ENCODE measurements at places on chromosomes 12 and 14.

- DNase-seq = no peak
These were observed 175.4 kb upstream of the PZP start for GRCh38 chr12:9383585-9383984.

DNA sequence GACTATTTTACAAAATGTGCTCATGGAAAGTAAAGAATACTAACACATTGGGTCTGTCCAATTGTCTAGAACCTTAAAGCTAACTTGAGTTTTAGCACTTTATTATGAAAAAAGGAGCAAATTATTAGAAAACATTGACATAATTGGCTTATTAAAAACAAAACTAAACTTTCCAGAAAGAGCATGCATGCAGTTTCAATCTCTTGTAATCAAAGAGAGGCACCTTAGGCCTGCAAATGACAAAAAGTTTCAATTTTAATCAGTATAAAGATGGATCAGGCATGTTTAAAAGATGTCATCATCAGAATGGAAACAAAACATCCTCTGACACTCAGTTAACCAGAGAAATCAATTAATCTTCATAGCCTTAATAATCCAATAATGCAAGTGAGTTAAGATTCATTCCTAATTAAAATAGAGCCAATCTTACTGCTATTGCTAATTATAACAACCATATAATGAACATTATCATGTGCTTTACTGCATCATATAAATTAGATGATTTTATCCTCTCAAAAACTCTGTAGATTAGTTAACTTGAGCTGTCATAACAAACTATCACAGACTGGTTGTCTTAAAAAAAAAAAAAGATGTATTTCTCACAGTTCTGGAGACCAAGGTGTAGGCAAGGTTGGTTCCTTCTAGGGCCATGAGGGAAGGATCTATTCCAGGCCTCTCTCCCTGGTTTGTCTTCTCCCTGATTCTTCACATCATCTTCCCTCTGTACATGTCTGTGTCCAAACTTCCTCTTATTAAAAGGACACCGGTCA, 131.4 kb downstream of the RPAP3 start:
- DNase-seq = no peak

- no peak for DNase-seq
These were observed 89.9 kb upstream of the DCN start for GRCh38 chr12:91272461-91273063.

GRCh38 chr14:86788224-86788623, 1204.8 kb downstream of the GALC start:
- no peak for DNase-seq

- no peak for DNase-seq
These were observed 24.0 kb downstream of the FKBP11 start for GRCh38 chr12:48901278-48901677.

DNA sequence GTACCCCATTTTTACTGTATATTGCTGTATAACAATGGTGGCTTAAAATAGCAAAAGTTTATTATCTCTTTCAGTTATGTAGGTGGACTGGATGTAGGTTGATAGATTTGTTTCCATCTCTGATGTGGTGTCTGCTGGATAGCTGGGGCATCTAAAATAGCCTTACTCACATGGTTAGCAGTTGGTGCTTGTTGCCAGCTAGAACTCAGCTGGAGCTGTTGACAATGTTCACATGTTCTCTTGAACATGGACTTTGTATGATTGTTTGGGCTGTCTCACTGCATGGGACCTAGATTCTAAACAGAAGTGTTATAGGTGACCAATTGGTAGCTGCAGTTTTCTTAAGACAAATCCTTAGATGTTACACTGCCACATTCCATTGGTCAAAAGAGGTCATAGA, 126.9 kb downstream of the GPHN start:
- DNase-seq = no peak

DNA sequence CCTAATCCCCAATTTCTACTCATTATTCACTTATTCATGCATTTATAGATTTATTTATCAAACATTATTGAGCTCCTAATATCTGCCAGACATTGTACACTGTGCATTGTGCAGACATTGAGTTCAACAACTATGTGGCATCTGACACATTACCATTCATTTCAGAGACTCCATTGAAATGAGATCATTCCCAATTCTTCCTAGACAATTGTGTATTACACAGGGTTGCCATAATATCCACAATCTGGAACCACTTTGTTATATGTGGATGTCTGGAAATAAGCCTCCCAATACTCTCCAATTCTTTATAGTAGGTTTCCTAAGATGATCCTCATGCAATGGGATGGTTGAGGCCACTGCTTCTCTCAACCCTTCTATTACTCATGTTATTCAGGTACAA, 165.0 kb downstream of the OTOGL start:
- DNase-seq = no peak

GRCh38 chr12:92042791-92043531, 102.7 kb downstream of the BTG1 start:
- DNase-seq = no peak

DNA sequence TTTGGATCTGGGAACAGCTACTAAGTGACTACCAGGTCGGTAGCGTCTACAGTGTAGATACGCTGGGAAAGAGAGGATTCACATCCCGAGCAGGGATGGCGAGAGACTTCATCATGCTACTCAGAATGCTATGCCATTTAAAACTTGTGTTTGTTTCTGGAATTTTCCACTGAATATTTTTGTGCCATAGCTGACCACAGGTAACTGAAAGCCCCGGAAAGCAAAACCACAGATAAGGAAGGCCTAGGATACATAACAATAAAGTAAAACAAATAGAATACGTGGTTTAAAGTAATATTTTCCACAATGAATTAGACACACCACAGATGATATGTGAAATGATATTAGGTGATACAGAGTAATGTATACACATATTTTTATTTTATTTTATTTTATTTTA, 7.9 kb upstream of the HCAR1 start:
- no peak for DNase-seq

GRCh38 chr12:3149515-3150307, 72.5 kb downstream of the TSPAN9 start:
- DNase-seq = no peak

DNA sequence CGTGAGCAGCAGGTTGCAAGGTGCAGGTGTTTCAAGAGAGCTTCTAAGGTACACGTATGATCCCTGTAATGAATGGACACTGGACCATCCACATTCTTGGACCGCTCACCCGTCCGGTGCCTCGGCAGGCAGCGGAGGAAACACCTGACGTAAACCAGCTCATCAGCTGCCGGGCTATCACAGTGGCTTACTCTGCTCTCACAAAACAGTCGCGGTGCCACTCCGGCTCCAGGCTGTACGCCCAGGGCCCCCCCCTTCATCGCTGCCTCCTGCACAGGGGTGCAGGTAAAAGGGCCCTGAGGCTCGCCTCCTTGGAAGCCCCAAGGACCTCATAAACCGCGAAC, 436 bp downstream of the VPS33A start:
- DNase-seq = no peak

DNA sequence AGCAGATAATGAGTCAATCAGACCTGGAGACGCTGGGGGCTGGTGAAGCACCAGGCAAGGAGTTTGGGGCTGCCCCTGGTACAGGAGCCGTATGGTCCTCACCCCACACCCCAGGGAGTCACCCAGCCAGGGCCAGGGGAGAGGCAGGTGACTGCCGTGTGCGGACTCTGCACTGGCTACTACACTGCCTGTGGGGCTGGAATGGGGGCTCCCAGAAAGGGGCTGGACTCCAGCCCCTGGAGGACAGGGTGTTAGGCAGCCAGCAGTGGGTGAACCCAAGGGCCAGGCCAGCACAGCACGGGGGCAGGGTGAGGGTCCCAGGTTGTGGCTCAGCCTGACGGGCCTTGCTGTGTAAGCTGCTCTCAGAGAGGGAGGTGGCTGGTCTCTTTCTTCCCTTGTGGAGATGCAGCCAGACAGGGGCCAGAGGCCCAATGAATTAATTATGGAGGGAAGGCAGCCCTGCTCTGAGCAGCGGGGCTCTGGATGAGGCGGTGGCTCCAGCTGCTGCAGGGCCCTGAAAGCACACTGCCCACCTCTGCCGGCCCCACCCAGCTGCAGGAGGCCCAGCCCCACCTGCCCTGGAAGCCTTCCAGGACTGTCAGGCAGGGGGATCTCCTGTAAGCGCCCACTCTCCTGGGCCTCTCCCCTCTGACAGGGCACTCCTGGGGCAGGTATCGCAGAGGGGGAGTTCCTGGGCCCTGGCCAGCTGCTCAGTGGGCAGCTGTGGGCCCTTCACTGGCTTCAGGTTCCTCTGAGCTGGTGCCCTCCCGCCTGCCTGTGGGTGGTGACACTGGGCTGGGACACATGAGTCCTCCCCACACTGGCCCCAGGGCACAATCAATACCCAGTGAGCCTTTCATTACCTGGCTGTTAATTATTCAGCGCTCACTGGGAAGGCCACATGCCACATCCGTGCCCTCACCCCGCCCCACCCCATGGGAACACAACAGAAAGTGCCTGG, 142.5 kb upstream of the C14orf180 start:
- no peak for DNase-seq

GRCh38 chr14:104939666-104940410, 15.2 kb downstream of the PLD4 start:
- no peak for DNase-seq

DNA sequence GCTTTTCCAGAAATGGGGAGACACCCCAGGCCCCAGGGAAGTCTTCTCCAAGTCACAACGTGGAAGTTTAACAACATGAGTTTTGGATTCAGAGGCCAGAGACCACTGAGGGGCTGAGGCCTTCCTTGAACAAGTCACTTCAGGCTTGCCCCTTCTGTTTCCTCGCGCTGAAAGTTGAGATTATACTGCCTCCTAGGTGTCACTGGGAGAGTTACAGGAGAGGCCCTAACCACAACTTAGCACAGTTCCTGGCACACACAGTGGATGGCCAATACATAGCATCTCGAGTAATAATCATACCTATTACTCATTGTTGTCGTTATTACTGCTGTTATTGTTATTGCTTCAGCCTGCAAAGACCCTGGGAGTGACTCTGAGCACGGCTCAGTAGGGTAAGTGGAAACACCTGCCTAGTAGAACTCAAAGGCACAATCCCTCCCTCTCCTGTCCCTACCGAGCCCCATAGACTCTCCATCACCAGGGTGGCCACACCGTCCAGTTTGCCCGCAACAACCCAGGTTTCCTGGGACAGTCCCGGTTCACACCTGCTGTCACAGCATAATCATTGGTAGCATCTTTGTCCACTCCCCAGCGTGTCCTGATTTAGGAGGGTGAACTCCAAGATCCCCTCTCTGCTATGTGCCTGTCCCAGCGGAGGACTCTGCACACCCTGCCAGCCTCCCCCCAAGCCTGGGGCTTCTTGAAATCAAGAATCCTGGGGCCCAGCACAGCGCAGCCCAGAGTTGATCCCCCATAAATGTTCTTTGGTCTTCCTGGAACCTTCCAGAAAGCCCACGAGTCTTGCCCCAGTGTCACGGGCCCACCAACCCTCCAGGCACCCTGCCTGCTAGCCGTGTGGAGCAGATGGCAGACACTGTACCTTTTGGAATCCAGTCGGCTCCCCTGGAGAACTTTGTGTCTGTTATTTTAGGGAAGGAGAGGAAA, 85.0 kb downstream of the SYNE3 start:
- DNase-seq = no peak

Measured in anterior cingulate cortex (tissue), 58 donors.